ENCODE measurements at places on chromosomes 6 and 20.

DNA sequence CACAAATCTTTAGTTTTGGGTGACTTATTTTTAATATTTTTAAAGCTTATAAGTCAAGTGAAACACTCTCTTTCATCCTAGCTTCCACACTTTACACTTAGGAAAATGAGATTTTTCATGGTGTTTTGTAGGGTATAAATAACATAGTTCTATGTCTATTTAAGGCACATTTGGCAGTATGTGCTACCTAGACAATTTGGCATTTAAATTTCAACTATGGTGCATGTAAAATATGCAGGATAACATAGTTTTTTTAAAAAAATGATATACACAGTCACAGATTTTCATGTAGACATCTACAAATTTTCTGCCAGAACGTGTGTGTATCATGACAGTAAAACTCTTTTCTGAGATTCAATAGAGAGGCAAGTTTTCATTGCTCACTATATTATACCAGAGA lies 115.1 kb upstream of the MAP3K7 start:
- DNase-seq = no peak

DNA sequence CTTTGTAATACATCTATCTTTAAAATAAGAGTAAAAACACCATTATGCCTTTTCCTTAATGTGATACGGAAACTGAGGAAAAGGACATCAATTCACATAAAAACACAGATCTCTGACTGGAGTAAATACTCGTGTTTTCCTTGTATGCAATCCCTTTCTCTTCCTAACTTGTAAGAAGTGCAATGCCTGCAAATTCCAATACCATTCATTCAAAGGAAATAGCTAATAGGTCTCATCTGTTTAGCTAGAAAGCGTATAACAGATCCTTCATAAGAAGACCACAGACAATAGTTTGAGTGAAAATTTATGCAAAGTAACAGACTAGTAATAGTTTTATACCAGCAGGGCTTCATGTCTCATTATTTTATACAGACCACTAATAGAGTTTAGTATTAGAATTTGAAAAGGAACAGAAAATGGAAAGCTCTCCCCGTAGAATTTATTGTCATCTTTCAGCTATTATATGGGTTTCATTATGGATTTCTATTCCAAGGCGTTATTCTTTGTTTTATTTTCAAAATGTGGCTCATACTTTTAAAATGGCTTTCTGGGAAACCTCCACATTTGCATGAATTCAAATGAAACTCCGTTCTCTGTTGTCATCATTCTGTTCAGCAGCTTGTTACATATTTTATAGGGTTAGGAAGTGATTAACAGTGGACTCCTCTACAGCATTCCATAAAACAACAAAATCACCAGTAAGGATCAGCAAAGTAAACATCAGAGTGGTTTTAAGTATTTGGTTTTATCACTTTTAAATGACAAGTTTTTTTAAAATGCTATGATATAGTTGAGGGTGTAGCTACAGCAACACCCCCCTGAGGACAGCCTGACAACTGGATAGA lies 186.7 kb downstream of the BTBD9 start:
- no peak for DNase-seq

DNA sequence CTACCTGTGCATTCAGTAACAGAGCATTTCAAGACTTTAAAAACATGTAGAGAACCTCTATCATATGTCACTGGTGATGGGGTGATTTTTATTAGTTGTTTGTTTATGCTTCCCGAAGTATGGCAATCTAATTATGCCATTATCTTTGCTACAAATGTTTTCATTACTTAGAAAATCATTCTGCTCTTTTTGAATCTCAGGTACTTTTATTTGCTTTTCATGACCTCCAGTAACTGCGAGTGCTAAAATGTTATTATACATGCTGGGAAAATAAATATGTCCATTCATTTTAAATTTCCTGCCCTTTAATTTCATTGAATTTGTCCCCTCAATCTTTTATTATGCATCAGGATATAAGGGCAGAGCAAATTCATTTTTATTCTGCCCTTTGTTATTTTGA lies 515.7 kb downstream of the NKAIN2 start:
- no peak for DNase-seq

- no peak for DNase-seq
Observed at GRCh38 chr20:37305079-37305478, 15.6 kb downstream of the MANBAL start.

GRCh38 chr6:134605034-134605433 lies 287.1 kb upstream of the SGK1 start:
- DNase-seq = no peak

- DNase-seq = no peak
Observed at GRCh38 chr20:37378785-37379598, 33.1 kb downstream of the SRC start.

DNA sequence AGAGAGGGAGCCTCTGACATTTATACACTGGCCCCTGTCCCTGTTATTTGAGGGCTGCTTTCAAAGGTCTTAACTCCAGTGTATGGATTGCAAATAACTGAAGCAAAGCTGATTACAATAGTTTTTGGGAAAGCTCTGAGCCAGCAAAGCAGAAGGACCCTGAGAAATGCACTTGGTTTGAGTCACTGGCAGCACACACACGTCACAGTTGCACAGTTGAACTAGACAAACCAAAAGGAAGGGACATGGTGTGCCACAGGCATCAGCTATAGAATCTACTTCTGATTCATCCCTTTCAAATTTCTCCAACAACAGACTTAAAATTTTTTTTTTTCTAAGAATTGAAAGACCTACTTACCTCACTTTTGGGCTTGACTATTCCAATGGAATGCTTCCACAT lies 56.4 kb downstream of the SNRNP48 start:
- DNase-seq = no peak

DNA sequence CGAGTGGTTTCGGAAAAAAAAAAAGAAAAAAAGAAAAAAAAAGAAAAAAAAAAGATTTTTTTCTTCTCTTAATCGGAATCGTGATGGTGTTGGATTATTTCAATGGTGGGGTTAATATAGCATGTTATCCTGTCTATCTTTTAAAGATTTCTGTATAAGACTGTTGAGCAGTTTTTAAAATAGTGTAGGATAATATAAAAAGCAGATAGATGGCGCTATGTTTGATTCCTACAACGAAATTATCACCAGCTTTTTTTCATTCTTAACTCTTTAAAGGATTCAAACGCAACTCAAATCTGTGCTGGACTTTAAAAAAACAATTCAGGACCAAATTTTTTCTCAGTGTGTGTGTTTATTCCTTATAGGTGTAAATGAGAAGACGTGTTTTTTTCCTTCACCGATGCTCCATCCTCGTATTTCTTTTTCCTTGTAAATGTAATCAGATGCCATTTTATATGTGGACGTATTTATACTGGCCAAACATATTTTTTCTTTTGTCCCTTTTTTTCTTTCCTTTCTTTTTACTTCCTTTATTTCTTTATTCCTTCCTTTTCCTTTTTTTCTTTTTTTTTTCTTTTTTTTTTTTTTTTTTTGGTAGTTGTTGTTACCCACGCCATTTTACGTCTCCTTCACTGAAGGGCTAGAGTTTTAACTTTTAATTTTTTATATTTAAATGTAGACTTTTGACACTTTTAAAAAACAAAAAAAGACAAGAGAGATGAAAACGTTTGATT lies 3.6 kb downstream of the SOX4 start:
- DNase-seq = no peak

DNA sequence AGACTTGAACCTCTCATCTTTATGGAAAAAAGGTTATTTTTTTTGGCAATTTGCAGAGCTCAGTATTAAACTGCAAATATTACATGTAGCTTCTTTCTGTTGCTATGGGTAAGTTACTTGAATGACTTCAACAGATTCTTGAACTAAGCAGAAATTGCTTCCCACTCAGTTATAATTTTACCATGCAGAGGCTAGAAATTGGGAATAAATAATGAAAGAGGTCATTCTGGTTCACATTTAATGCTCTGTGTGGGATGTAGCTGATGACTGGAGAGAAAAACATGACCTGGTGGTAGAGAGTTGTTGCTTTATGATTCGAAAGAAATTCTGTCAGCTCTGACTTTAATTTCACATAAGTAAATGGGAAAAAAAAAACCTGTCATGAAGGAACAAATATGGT lies 16.8 kb upstream of the ADGB start:
- DNase-seq = no peak

GRCh38 chr6:72943699-72944098 lies 281.6 kb downstream of the KHDC1L start:
- DNase-seq = no peak

DNA sequence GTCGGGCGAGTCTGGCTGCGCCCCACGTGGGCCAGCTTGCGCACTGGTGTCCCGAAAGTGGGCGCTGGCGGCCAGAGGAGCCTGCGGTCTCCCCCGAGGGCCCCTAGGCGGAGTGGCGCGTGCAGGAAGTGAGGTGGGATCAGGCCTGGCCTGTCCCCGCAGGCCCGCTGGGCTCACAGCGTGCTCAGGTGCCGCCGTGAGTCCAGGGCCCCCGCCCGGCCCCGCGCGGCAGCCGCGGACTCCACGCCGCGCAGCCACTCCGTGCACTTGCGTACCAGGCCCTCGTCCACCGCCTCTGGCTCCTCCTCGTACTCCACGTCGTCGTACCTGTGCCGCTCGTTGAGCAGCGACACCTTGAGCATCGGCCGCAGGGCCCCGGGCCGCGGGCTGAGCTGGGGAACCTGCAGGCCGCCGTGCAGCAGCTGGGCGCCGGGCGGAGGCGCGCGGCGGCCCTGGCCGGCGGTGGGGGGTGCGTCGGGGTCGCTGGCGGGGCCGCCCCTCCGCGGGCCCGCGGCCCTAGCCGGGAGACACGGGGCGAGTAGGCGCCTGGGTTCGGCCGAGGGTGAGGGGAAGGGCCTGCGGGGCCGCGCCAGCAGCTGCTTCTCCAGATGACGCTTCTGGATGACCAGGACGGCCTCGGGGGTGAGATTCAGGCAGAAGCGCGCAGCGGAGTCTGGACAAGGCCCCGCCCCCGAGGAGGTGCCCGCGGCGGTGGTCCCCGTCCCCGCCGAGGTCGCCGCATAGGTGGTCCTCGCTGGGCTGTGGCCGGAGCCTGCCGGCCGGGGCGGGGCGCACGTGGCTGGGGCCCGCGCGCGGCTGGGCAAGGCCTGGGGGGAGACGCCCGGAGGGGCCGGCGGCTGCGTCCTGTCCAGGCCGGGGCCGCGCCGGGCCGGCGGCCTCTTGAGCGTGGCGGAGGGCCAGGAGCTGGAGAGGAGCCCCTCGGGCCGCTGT lies 835 bp downstream of the PRR18 start:
- DNase-seq = no peak

- DNase-seq = no peak
Observed at GRCh38 chr6:45552536-45552935, 174.8 kb upstream of the SUPT3H start.

DNA sequence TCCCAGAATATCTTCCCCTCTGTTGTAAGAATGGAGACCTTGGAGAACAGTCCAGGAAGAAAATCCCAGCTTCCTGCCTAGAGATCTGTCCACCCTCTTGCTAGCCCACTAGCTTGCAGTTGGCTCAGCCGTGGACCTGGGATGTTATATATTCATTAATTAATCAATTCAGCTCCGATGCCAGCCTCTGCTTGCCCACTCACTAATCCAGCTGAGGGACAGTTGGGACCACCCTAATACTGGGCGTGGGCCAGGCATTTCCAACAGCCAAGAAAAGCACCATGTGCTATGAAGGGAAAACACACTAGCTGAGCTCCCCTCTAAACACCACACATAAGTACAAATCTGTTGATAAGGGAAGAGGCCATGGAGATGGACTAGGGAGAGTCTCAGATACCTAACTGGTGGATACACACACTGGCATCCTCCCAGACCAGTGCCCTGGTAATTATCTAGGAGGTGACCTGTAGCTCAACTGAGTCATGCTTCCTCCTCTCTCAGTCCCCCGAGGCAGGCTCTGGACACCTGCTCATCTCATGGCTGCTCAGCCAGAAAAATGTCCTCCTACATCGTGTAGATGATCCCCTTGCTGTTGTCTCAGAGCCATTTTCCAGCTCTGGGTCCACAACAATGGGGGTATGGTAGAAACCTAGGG lies 78.9 kb downstream of the ANKRD60 start:
- no peak for DNase-seq

- DNase-seq = no peak
Observed at GRCh38 chr20:56788671-56789610, 159.8 kb downstream of the TFAP2C start.

GRCh38 chr6:25641940-25642666 lies 9.9 kb upstream of the SCGN start:
- DNase-seq = no peak

DNA sequence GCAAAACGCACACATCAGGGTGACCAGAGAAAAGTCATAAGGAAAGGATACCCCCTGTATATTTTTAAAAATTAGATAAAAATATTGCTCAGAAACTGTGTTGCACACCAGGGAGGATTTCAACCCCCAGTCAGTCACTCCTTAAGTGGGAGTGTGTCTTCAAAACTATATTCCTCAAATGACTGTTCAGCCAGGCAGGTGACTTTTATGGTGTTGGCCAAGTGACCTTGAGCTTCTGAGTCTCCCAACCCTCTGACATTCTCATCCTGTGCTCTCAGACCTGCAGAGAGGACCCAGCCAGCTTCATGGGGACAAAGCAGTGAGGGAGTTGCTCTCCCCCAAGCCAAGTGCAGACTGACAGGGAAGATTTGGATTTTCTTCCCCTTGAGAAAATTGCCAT lies 311.9 kb upstream of the JARID2 start:
- DNase-seq = no peak

DNA sequence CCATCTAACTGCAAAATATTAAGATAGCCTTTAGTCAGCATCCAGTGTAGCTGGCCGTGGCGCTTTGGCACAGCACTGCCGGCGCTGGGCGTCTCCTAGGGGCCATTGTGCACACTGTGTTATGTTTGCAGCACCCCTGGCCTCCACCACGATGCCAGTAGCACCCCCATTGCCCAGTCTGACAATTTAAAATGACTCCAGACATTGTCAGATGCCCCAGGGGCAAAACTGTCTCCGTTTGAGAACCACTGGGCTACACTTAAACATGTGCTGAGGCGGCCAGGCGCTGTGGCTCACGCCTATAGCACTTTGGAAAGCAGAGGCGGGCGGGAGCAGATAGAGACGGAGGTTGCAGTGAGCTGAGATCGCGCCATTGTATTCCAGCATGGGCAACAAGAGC lies 6.0 kb upstream of the MTG2 start:
- DNase-seq = no peak

GRCh38 chr6:158962371-158962770 lies 37.6 kb downstream of the RSPH3 start:
- no peak for DNase-seq

DNA sequence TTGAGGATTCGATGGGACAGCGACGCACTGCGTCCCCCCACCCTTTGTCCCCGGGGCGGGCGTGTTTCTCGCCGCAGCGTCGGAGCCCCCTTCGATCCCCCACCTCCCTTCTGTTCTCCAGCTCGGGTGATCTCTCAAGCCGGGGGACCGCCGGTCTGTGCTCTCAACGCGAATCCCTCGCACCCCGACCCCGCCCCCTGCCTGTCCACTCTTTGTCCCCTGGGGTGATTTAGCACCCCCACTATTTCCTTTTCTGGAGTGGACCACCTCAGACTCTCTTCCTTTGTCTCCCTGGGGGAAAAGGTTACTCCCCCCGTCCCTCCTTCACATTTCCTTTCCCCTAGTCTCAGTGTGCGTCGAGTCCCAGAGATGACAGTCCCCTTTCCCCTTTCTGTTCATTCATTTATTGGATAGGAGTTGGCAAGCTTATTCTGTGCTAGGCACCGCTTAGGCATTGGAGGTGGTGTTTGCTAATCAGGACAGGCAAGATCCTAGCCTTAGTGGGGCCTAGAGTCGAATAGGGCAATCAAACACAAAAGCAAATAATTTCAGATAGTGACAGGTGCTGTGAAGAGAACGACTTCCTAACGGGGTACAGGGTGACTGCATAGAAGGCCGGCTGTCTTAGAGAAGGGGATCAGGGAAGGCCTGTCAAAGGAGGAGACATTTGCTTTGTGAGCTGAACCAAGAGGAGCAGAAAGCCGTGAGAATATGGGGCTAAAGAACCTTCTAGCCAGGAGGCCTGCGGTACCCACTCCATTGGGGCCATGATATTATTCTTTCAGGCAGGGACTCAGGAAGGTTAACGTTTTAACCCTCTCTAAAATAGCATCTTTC lies 741 bp downstream of the PTPN1 start:
- no peak for DNase-seq
